ENCODE measurements at places on chromosomes 16 and 17.

DNA sequence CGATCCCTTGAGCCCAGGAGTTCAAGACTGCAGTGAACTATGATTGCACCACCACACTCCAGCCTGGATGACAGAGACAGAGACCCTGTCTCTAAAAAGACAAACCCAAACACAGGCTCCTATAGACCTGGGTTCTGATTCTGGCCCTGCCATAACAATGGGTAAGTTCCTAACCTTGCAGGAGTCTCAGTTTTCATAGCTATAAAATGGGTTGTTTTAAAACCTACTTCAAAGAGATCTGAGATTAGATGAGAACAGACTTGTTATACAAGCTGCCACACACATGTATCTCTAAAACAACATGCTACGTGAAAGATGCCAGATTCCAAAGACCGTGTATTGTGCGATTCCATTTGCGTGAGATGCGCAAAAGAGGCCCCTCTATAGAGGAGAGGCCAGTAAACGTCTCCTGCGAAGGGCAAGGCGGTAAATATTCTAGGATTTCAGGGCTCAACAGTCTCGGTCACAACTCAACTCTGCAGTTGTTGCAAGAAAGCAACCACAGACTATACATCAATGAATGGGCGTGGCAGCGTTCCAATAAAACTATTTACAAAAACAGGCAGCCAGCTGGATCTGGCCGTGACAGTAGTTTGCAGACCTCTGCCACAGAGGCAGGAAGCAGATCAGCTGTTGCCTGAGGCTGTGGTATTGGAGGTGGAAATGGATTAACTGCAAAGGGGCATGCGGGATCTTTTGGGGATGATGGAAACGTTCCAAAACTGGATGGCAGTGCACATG is 5.9 kb downstream of the CORO7 start:
- DNase-seq: no peak

DNA sequence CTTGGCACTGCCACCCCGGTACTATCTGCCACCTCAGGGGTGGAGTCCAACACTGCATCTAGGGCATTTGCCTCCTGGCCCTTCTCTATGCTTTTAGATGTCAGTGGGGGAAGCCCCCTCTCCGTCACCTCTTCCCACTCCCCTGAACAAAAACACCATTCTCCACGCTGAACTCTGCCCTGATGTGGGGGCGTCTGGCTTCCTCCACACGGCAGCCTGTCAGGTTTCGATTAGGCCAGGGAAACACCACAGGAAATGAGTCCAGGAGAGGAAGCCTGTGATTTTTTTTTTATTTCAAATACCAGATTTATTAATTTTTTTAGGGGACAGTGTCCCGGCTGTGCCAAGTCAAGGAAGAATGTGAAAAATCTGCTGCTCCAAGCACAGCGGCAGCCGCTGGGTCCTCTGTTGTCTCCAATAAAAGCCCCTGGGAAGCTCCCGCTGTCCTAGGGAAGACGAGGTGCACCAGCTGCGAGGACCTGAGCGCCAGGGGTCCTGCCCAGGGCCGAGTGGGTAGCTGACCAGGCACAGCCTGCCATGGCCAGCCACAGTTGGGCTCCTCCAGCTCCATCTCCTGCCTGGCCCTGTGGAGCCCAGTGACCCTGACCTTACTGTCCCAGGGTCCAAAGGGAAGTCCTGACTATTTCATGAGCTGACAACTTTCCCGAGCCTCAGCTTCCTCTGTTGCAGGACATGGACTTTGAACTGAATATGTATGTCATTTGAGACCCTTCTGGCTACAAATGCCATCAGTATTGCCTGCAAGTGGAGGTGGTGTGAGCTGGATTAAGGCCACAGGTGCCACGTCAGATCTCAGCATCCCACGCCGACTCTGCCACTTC is 336.7 kb downstream of the FOXL1 start:
- DNase-seq: no peak

GRCh38 chr17:48314716-48315115 is 115.3 kb downstream of the SKAP1 start:
- no peak for DNase-seq

- DNase-seq: no peak
Observed at GRCh38 chr17:51118330-51119195, 2.1 kb downstream of the SPAG9 start.
